Endodermal cell (in vitro differentiated cells): ENCODE measurements at places on chromosomes 12 and 14. TPM values are rescaled to one million over a fixed set of nuclear protein-coding genes. Genes with fewer than 3 reads are reported as not detected.

Gene SERPINA3
- total RNA-seq, result not detected in 2 replicates

Gene TIGAR
- total RNA-seq, result 37.6 and 41.3 TPM in 2 replicates

Gene OR4E2
- total RNA-seq, result not detected in 3 replicates

Gene ENTPD5
- 14.4 to 19.2 TPM (median 16.5 TPM) in 3 replicates for total RNA-seq

Gene NPC2
- total RNA-seq, result 256 and 279 TPM in 2 replicates

Gene RNASE9
- total RNA-seq, result not detected in 2 replicates

DNA sequence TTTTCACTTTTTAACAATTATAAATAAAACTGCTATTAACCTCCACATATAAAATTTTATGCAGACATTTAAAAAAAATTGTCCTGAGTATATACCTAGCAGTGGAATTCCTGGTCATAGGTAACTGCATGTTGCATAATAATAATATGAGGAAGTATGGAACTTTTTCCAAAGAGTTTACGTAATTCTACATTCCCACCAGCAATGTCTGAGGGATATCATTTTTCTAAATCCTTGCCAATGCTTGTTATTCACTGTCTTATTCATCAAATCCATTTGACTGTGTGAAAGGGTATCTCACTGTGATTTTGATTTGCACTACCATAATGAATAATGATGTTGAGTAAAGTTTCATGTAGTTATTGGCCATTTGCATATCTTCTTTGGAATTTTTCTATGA, 393.8 kb downstream of the LRFN5 start:
- no peak overlapping the region for H3K4me3 ChIP-seq
- H3K36me3 ChIP-seq, result no peaks in the 10 kb centered on the region
- no peak for DNase-seq

GRCh38 chr12:104524034-104524832, 67.5 kb downstream of the CHST11 start:
- DNase-seq, result no peak
- no peak overlapping the region for H3K4me3 ChIP-seq
- no peaks in the 10 kb centered on the region for H3K27me3 ChIP-seq

GRCh38 chr12:40745386-40745785, 53.1 kb downstream of the CNTN1 start:
- peaks cover 27% of the 10 kb centered on the region for H3K4me1 ChIP-seq
- H3K4me3 ChIP-seq, result peak overlapping the region; percentile 38
- H3K27me3 ChIP-seq, result no peaks in the 10 kb centered on the region
- H3K27ac ChIP-seq, result no peak overlapping the region
- no peaks in the 10 kb centered on the region for H3K36me3 ChIP-seq

DNA sequence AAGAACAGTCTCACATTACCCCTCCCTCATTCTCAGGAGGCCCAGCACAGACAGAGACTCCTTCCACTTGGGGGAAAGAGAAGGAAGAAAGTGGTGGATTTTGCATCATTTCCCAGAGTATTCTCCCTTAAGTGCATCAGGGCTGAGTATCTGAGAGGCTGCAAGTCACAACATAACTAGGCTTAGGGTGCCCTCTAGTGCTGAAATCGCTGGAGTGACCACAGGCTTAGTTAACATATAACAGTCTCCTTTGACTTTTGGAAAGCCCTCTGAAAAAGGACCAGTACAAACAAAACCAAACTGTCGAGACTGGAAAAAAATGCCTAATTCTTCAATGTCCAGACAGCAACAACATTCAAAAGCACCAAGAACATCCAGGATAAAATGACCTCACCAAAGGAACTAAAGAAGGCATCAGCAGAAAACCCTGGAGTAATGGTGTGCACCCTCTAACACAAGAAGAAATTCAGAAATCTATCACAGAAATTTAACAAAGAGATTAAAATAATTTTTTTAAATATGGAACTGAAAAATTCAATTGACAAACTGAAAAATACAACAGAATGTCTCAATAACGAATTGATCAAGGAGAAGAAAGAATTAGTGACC, 412.3 kb downstream of the RPS29 start:
- no peak overlapping the region for H3K4me3 ChIP-seq
- peak; percentile 92 for DNase-seq
- no peaks in the 10 kb centered on the region for H3K4me1 ChIP-seq
- no peaks in the 10 kb centered on the region for H3K27me3 ChIP-seq
- H3K27ac ChIP-seq, result no peak overlapping the region

- H3K27ac ChIP-seq, result no peak overlapping the region
- H3K27me3 ChIP-seq, result peaks cover 72% of the 10 kb centered on the region
- H3K36me3 ChIP-seq, result peaks cover 34% of the 10 kb centered on the region
- peak; percentile 89 for DNase-seq
- peaks cover 6% of the 10 kb centered on the region for H3K4me1 ChIP-seq
Observed at GRCh38 chr12:57236201-57236924, 6.9 kb downstream of the SHMT2 start.

- H3K27me3 ChIP-seq, result peaks cover 39% of the 10 kb centered on the region
- H3K36me3 ChIP-seq, result no peaks in the 10 kb centered on the region
- no peak within 1 kb of the TSS for H3K27ac ChIP-seq
- no peaks in the 10 kb centered on the region for H3K4me1 ChIP-seq
- peak within 1 kb of the TSS; percentile 75 for H3K4me3 ChIP-seq
- DNase-seq, result peak; percentile 89
Observed at GRCh38 chr14:92513204-92513965, at the start of gene RIN3. TSS of gene RIN3 (plus strand) at chr14:92513781. CDS start at chr14:92513933, 152 bp downstream.

DNA sequence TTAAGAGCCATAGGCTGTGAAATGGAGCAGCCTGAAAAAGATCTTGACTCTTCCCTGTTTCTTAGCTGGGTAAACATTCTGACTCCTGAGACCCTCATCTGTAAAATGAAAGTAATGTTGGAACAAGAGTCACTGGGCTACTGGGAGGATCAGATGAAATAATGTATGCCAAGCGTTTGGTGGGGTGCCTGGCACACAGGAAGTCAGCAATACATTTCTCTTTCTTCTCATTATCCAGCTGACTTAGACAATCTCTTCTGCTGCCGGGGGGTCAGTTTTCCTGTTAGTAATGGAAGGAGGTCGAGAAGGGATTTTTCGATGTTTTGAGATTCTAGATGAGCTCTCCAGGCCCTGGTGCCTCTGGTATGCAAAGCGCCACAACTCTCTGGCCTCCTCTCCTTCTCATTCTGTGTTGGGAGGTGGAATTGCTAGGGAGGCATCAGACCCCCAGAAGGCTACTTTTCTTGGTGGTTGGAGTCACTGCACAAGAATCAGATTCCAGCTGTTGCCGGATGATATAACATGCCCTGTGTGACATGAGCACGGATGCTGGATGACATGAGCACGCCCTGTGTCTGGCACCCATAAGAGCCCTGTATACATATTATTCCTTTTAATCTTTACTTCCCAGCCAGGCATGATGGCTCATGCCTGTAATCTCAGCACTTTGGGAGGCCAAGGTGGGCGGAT, 4.3 kb downstream of the OASL start:
- no peak overlapping the region for H3K4me3 ChIP-seq
- H3K27ac ChIP-seq, result no peak overlapping the region
- H3K27me3 ChIP-seq, result no peaks in the 10 kb centered on the region
- H3K36me3 ChIP-seq, result no peaks in the 10 kb centered on the region

DNA sequence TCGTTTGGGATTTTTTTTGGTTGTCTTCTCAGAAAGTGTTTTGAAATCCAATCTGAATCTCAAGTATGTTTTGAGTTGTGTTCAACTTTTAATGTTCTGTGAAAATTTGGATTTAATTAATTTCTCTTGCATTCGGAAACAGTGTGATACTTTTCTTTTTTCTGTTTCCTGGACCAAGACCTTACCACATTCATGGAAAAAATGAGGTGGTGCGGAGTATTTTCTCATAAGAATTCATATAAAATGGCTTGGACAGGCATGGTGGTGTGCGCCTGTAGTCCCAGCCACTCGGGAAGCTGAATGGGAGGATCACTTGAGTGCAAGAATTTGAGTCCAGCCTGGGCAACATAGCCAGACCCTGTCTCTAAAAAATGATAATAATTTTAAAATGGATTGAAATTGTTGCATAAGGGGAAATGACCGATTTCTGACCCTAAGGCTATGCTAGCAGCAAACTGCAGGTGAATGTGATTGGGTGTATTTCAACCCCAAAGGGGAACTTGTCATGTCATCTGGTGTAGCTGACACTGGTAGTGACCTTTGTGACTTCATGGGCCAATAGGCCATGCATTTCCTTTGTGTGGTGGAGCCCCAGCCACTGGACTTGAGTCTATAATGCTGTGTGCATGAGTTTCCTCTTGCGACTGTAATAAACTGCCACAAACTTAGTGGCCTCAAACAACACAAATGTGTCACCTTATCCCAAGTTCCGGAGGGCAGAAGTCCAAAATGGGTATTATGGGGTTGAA, 123.5 kb upstream of the RFLNA start:
- DNase-seq, result no peak
- H3K4me3 ChIP-seq, result no peak overlapping the region
- H3K27ac ChIP-seq, result no peak overlapping the region
- no peaks in the 10 kb centered on the region for H3K4me1 ChIP-seq
- H3K27me3 ChIP-seq, result no peaks in the 10 kb centered on the region

DNA sequence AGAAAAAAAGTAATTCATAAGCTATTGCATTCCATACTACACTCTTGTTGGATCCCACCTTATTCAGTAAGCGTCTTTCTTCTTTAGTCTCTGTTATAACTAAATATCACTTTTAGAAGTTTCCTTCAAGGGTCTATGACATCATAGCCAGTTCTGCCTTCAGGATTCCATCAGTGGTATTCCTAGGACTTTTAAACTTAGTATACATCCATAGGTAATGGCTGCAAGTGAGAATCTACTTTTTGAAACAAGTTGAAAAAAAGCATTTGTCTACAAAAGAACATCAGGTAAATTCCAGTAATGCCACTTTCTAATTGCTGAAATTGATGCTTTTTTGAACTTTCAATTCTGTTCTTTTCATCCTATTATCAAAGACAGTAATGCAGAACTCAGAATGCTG, at the start of gene FSCB:
TSS of gene FSCB (minus strand) at position 101 of the 400 bp plus-strand sequence. CDS start 296 bp downstream, outside the sequence.
- no peak within 1 kb of the TSS for H3K27ac ChIP-seq
- no peaks in the 10 kb centered on the region for H3K36me3 ChIP-seq
- DNase-seq, result no peak
- no peaks in the 10 kb centered on the region for H3K4me1 ChIP-seq

DNA sequence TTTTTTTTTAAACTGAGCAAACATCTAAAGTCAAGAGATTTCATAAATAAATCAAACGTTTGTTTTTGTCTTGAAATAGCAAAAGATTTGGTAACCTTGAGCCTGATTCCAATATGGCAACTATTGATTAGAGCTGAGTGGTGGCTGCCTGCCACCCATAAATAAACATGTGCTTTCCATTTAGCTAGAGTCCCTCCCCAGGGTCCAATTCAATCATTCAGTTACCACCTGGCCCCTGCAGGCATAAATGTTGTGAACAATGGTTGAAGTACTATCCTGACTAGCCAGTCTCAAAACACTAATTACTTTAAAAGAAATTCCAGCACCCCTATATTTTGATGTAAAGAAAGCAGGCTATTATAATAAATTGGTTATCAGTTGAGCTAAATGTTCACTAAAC, 129.7 kb upstream of the GRIP1 start:
- DNase-seq, result no peak
- H3K4me3 ChIP-seq, result no peak overlapping the region
- H3K27me3 ChIP-seq, result no peaks in the 10 kb centered on the region
- no peaks in the 10 kb centered on the region for H3K4me1 ChIP-seq

- peaks cover 3% of the 10 kb centered on the region for H3K4me1 ChIP-seq
- H3K27me3 ChIP-seq, result no peaks in the 10 kb centered on the region
- no peak overlapping the region for H3K27ac ChIP-seq
- no peaks in the 10 kb centered on the region for H3K36me3 ChIP-seq
- no peak for DNase-seq
- H3K4me3 ChIP-seq, result no peak overlapping the region
Observed at GRCh38 chr12:107418981-107419380, 266.6 kb upstream of the PWP1 start.

DNA sequence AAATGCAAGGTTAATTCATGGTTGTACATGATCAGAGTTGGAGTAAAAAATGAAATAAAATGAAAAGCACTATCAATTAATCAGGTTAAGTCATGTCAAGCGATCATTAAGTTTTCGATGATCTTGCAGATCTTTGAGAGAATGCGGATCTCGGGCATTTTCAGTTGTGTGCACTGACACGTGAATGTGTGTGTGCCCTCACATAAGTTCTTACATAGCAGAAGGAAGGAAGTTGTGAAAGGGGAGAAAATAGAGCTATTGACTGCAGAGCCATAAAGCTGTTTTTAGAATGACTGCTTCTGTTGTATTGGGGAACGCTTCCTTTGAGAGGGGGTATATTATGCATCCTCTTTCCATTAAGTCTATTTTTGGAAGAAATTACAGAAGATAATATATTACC, 101.3 kb downstream of the HMGA2 start:
- H3K4me1 ChIP-seq, result peaks cover 32% of the 10 kb centered on the region
- H3K27me3 ChIP-seq, result no peaks in the 10 kb centered on the region
- no peak for DNase-seq
- H3K27ac ChIP-seq, result peak overlapping the region; percentile 26
- H3K4me3 ChIP-seq, result no peak overlapping the region

GRCh38 chr12:55742719-55743405, at the start of gene GDF11:
TSS of gene GDF11 (plus strand) at chr12:55743122. CDS start at chr12:55743317, 195 bp downstream.
- peak within 1 kb of the TSS; percentile 94 for H3K27ac ChIP-seq
- H3K36me3 ChIP-seq, result peaks cover 12% of the 10 kb centered on the region
- no peaks in the 10 kb centered on the region for H3K27me3 ChIP-seq
- H3K4me3 ChIP-seq, result peak within 1 kb of the TSS; percentile 96

DNA sequence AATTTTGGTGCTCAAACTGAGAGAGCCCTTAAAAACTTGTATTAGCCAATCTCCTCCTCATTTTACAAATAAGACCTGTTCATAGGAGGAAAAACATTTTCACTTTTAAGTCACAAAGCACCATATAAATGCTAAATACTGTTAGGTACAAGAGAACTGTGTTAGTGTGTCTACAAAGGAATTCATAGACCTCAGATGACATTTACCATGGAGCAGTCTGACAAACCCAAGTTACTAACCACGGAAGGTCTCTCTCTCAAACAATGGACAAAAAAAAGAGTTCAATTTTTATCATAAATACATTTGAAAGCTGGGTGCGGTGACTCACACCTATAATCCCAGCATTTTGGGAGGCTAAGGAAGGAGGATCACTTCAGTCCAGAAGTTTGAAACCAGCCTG, 10.0 kb downstream of the SBNO1 start:
- no peak overlapping the region for H3K4me3 ChIP-seq
- no peaks in the 10 kb centered on the region for H3K27me3 ChIP-seq
- DNase-seq, result no peak
- H3K36me3 ChIP-seq, result peaks cover 35% of the 10 kb centered on the region
- no peaks in the 10 kb centered on the region for H3K4me1 ChIP-seq

- H3K27ac ChIP-seq, result no peak overlapping the region
- peaks cover 8% of the 10 kb centered on the region for H3K4me1 ChIP-seq
- H3K36me3 ChIP-seq, result no peaks in the 10 kb centered on the region
Observed at GRCh38 chr14:51370758-51371386, 130.8 kb downstream of the TMX1 start.

GRCh38 chr12:4216187-4216927, 57.2 kb upstream of the CCND2 start:
- DNase-seq, result no peak
- H3K27ac ChIP-seq, result no peak overlapping the region
- H3K4me1 ChIP-seq, result no peaks in the 10 kb centered on the region
